Nucleus accumbens (tissue), 56 donors: ENCODE measurements at places on chromosomes 11 and 22.

GRCh38 chr22:47128216-47128615 is 365.8 kb downstream of the TBC1D22A start:
- DNase-seq, result no peak

DNA sequence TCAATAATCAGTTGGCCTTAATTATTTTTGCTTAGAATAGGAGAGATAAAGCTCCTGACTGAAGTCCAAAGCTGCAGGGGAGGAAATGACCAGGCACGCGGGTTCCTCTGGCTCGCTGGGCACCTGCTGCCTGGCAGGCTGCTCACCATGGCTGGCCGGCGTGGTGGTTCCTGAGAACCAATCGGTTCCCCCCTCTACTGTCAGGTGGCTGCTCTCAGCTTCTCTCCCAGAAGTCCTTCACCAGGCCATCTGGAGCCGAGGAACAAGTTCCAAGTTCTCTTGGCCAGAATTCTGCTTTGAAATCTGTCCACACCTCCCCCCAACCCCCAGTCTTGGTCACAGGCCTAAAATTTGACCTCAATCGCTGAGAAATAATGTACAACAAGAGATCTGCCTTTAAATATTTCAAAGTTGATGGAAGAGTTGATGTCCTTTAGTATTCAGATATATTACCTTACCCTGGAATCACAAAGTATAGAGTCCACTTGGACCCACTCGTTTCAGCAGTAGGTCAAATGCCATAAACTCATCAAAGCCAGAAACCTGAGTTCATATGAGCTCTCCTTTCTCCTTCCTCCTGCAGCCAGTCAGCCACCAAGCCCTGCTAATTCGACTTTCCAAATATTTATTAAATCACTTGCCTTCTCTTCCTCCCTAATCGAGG is 25.2 kb downstream of the EXPH5 start:
- no peak for DNase-seq

DNA sequence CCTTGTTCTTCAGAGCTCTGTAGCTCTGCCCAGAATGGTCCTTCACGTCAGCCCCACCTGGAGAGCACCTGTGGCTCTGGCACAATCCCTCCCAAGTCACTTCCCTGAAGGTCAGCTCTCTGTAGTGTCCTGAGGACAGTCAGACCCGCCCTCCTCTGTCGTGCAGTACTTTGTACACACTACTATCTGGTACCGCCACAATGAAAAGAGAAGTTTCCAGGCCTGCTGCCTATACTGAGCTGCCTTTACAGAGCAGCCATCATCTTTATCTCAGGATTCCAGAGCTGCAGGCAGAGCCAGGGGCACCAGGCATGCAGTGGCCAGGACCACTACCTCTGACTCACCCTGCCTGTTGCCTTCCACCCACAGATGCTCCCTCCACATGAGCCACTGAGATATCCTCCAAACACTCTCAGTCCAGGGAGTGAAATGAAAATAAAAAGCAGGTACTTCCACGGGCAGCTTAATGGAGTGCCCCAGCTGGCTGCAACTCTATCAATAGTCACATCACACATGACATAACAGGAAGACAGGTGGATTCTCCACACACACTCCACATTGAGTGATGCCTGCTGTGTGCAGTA is 7.3 kb downstream of the PACSIN2 start:
- no peak for DNase-seq

GRCh38 chr22:26461188-26461810 is 22.3 kb downstream of the HPS4 start:
- no peak for DNase-seq

GRCh38 chr22:40533712-40534378 is 102.7 kb downstream of the MRTFA start:
- DNase-seq, result no peak
